Central memory CD4-positive, alpha-beta T cell (primary cell): ENCODE measurements at places on chromosomes 1 and 21.

- no peak for DNase-seq
These were observed at the start of gene CLCA4 for GRCh38 chr1:86546787-86547221. Gene CLCA4, plus strand, starts transcription at chr1:86547078. Its CDS starts 42 bp downstream, at chr1:86547120.

GRCh38 chr1:2445823-2446215 lies 30.3 kb upstream of the PLCH2 start:
- DNase-seq = no peak

DNA sequence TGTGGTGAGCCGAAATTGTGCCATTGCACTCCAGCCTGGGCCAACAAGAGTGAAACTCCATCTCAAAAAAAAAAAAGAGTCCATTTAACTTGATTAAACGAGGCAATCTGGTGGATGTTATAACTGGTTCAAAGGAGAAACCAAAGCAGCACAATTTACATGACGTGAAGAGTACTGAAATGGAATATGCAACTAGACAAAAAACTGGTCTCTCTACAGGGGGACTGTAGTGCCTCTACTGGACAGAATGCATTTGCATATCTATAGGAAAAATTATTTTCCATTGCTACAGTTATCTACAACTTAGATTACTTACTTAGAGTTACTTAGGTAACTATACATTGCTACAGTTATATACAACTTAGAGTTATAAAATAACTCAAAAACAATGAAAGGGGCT lies 2.7 kb upstream of the CAPN2 start:
- no peak for DNase-seq

DNA sequence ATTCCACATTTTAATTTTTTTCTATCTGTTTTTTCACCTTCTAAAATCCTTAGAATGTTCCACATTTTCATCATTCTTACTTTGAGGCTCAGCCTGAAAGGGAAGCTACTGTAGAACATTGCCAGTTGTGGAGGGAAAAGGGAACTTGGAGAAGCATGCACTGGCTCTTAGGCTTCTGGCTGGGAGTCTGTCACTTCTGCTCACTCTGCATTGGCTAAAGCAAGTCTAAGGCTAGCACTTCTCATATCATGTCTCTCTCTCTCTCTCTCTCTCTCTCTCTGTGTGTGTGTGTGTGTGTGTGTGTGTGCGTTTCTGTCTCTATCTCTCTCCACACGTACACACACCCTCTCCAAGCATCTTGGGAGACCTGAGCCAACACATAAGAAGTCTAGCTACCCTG lies 49.6 kb upstream of the ADAR start:
- no peak for DNase-seq

- DNase-seq = no peak
These were observed 36.0 kb downstream of the GNG4 start for GRCh38 chr1:235613602-235614001.

DNA sequence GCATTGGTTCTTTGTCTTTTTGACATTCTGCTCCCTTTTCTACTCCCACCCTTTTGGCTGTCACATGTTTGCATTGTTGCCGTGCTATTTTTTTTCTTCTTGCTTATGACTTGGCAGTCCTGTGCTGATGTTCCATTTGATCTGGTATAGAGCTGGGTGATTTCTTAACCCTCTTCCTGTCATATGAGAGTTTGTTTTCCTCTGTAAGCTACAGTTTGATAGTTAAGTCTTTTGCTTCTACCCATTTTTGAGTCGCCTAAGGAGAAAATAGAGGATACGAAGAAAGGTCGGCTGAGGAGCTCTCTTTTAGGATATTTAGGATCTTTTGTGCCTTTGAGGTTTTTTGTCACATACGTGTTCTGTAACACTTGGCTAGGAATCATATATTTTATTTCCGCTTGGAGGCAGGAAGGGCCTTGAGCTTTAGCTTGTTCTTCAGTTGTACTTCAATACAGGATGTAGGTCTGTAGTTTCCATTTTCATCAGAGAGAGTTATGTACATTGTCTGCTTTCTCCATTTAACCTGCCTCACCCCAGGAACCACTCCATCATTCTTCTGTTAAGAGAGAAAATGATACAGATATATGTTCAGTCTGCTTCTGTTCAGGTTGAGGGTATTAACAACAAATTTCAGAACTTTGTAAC lies 150.7 kb downstream of the BACH1 start:
- peak; percentile 62 for DNase-seq

GRCh38 chr1:174746024-174746808 lies 253.5 kb upstream of the CACYBP start:
- DNase-seq = no peak

DNA sequence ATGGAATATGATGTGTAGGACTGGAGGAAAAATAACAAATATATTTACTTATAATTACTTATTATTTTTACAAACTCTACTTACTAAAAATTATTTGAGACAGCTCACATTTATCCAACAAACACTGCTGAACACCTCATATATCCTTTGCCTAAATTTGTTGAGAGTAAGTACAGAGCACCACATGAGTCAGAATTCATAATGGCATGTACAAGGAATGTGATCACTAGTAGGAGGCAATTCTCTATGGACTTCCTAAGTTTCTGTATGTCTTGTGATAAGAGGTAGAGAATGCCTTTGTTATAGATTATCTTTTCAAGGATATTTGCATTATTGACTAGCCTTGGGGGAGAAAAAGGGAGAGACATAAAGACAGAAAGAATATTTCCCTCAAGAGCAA lies 8.2 kb upstream of the ST6GALNAC3 start:
- DNase-seq = no peak

DNA sequence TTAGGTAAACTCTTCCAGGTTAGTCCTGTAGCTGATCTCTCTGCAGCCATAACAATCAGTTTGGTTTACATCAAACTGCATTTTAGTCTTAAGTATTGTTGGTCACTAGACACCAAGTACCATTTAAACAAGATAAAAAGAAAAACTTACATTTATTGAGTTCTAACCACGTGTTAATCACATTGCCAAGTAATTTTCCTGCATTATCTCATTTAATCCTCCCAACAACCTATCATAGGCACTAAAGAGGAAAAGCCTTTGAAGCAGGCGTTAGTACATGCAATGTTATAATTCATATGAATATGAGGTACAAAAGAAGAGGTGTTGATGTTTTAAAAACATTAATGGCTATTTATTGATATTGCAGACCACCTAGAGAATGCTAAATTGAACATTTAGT lies 9.0 kb downstream of the DR1 start:
- DNase-seq = no peak

GRCh38 chr1:28871631-28872401 lies 42.6 kb upstream of the EPB41 start:
- DNase-seq = no peak

GRCh38 chr1:194917769-194918168 lies 1690.5 kb downstream of the KCNT2 start:
- DNase-seq = no peak

DNA sequence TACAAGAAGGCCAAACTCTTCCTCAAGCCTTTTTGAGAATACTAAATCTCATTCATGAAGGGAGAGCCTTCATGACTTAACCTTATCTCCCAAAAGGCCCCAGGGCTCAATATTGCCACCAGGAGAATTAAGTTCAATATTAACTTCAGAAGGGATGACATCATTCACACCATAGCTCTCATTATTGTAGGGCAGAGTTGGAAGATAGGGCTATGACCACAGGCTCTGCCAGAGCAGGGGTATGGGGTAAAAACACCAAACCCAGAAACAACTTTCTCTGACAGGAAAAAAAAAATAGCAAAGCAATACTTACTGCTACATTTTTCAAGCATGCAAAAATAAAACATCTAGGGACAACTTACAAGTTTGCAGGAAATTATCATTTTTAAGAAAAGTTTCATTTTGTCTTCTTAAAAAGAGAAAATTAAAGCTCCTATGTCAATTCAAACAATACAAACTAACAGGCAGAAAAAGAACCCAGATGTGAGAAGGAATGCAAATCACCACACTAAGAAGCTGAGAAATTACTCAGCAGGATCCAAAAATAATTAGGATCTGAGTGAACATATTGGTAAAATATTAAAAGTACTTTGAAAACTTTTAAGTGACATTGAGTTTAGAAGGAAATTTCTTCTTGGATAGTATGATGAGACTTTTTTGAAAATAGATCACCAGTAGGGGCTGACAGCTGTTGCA lies 1156.5 kb downstream of the NCAM2 start:
- no peak for DNase-seq

GRCh38 chr1:237903961-237904360 lies 13.2 kb upstream of the ZP4 start:
- no peak for DNase-seq

GRCh38 chr1:12615865-12616708 lies 1.9 kb downstream of the DHRS3 start:
- no peak for DNase-seq

DNA sequence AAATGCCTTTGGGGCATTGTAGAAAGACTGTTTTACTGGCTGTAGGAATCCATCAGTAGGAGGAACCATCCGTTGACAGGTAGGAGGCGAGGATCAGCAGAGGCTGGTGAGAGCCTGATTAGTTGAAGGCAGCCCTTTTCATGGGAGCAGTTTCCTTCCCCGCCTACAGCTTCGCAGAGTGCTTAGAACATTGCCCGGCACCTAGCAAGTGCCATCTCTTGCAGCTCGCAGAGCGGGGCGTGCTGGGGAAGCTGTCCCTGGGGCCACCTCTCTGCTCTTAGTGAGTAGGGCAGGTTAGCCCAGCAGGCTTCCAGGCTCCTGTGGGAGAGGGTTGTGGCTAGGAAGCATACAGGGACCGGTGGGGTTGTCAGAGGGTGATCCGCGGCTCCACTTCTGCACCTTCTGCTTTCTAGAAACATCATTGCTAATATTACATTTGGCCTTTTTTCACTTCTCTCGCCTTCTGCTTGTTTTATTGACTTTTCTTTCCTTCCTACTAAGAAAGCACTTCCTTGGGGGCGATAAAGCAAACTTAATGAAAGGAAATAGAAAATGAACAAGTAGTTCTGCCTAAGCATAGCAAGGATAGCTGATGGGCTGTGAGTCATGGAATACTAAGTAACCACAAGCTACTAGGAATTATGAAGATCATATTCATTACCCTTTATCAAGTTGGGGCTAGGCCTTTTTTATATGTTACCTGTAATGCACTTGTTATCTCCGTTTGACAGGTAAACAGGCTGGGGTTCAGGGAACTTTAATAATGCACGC lies 176.7 kb downstream of the GALNT2 start:
- DNase-seq = no peak

DNA sequence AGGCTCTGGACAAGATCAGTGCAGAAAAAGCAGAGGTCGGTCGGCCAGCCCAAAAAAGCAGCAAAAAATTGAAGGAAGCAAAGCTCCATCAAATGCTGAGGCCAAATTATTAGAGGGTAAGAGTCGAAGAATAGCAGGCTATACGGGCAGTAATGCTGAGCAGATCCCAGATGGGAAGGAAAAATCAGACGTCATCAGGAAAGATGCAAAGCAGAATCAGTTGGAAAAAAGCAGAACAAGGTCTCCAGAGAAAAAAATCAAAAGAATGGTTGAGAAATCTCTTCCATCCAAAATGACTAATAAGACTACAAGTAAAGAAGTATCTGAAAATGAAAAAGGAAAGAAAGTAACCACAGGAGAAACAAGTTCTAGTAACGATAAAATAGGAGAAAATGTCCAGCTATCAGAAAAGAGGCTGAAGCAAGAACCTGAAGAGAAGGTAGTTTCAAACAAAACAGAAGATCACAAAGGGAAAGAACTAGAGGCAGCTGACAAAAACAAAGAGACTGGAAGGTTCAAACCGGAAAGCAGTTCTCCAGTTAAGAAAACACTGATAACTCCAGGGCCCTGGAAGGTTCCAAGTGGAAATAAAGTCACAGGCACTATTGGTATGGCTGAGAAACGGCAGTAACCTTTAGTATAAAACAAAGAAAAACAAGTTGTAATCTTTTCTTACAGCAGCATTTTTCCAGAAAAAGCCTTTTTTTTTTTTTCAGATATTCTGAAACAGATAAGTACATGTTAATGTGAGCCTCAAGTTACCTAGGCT lies 75.7 kb downstream of the PHTF1 start:
- DNase-seq = no peak

DNA sequence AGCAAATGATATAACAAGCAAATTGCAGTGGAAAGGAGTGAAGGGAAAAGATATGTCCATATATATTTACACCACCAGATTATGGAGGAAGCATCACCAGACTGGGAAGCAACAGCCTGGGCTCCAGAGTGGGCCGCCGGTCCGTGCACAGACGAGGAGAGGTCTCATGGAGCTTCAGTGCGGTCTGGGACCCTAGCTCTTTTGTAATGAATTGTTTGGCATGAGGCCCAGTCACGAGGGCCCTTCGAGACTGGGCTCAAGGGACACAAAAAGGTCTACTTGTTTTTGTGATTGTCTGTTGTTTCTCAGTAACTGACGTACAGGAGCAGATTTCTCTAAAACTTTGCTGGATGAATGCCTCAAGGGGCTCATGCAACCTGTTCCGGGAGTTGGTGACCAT lies 12.9 kb upstream of the STUM start:
- DNase-seq = no peak

GRCh38 chr1:200784576-200784975 lies 45.9 kb downstream of the CAMSAP2 start:
- no peak for DNase-seq

DNA sequence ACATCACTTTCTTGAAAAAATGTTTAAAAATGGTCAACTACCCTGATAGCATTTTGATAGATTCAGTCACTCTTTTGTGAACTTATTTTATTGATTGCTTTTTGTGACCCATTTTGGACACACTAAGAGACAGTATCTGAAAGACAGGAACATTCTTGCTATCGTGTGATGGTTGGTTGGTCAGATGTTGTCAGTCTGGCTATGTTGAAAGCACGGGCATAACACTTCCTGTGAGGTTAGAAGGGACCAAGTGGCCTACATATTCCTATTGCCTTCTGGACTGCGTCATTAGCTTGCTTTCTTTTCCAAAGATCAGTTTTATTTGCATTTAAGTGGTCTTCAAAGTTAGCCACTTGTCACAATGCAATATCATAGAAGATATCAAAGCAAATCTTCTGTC lies 1.4 kb downstream of the OR2T6 start:
- DNase-seq = no peak

- DNase-seq = peak; percentile 62
These were observed at the start of gene MOV10 for GRCh38 chr1:112674440-112674985. Gene MOV10, plus strand, starts transcription at chr1:112674659. Its CDS starts 254 bp downstream, at chr1:112674913.

GRCh38 chr1:204128964-204129896 lies 22.6 kb downstream of the ETNK2 start:
- peak; percentile 51 for DNase-seq

DNA sequence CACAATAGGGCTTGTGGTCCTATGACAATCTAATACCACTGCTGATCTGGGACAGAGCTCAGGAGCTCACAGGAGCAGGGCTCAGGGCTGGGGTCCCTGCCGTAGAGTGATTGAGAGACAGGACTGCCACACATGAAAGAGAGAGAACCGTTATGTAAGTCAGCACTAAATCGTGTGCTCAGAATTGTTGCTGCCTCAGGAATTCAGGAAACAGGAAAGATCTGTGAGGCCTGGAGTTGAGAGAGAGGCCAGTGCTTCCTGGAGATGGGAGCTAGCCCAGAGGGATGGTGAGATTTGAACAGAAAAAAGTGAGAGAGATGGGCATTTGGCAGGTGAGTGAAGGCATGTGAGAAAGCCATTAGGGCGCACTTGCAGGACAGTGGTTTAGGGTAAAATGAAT lies 17.5 kb upstream of the ACBD6 start:
- DNase-seq = no peak

- no peak for DNase-seq
These were observed 2.0 kb downstream of the ATP13A2 start for GRCh38 chr1:17009706-17010105.

GRCh38 chr21:34558166-34558565 lies 46.2 kb upstream of the KCNE1 start:
- DNase-seq = no peak
